Stimulated activated naive CD8-positive, alpha-beta T cell treated with anti-CD3 and anti-CD28 coated beads, Interleukin-15, amount 100 ng/mL, for 72 hours (primary cell): ENCODE measurements at places on chromosomes 6 and 20.

DNA sequence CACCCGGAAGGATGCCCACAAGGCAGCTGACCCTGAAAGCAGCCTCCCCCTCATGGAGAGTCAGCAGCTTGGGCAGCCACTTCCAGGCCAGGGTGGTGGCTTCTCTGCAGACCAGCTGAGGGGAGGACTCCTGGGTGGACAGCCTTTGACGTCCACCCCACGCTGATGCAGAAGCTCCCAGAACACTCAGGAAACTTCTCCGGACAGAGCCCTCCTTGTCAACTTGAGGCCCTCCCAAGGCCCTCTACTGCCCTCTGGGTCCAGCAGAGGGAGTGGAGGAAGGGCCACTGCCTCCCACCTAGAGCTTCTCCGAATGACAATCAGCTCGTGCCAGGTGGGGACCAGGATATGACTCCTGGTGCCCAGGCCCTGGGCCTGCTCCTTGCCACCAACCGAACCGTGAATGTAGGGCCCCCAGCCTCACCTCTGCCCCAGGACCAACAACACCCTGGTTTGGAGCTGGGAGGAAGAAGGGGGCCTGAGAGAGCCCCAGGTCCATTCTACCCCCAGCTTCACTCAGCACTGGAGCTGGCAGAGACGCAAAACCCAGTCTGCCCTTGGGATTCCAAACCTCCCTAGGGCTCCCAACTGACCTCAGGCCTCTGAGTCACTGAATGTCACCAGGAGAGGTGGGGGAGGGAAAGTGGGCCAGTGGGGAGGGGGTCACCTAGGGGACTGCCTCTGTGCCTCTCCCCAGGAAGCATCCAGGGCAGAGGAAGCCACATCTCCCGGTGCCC lies 10.9 kb upstream of the SLC22A7 start:
- no peak for DNase-seq

GRCh38 chr6:156840606-156841005 lies 63.4 kb downstream of the ARID1B start:
- no peak for DNase-seq

GRCh38 chr20:5834436-5835005 lies 84.3 kb downstream of the SHLD1 start:
- DNase-seq, result no peak

GRCh38 chr6:53673162-53673727 lies 7.7 kb upstream of the KLHL31 start:
- no peak for DNase-seq

DNA sequence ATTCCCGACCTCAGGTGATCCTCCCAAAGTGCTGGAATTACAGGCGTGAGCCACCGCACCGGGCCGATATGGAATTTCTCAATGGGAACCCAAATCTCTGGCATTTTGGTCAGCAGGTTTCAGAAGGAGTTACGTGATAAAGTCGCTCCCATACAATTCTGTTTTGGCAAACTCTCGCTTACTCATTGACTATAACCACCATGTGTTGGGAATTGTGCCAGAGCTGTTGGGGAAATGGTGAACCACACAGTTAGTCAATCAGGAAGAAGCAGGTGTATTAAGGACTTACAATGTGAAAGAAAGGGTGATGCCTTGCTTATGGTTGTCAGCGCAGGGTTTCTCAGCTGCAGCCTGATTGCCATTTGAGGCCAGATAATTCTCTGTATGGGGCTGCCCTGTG lies 410.5 kb downstream of the QKI start:
- DNase-seq, result no peak

DNA sequence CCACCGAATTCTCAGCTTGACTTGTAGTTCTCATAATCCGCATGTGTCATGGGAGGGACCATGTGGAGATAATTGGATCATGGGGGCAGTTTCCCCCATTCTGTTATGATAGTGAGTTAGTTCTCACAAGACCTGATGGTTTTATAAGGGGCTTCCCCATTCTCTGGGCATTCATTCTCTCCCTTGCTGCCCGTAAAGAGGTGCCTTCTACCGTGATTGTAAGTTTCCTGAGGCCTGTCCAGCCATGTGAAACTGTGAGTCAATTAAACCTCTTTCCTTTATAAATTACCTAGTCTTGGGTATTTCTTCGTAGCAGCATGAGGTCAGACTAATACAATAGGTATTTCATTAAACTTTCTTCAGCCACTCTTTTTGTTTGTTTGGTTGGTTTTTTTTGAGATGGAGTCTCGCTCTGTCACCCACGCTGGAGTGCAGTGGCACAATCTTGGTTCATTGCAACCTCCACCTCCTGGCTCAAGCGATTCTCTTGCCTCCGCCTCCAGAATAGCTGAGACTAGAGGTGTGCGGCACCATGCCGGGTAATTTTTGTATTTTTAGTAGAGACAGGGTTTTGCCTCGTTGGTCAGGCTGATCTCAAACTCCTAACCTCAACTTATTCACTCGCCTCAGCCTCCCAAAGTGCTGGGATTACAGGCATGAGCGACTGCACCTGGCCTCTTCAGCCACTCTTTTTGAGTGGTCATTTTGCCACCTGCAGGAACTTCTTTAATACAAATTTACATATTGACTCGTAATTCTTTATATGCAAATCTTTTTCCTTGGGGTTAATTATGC lies 36.3 kb downstream of the GSTA2 start:
- no peak for DNase-seq

GRCh38 chr20:62404112-62404665 lies 2.9 kb downstream of the CABLES2 start:
- no peak for DNase-seq

DNA sequence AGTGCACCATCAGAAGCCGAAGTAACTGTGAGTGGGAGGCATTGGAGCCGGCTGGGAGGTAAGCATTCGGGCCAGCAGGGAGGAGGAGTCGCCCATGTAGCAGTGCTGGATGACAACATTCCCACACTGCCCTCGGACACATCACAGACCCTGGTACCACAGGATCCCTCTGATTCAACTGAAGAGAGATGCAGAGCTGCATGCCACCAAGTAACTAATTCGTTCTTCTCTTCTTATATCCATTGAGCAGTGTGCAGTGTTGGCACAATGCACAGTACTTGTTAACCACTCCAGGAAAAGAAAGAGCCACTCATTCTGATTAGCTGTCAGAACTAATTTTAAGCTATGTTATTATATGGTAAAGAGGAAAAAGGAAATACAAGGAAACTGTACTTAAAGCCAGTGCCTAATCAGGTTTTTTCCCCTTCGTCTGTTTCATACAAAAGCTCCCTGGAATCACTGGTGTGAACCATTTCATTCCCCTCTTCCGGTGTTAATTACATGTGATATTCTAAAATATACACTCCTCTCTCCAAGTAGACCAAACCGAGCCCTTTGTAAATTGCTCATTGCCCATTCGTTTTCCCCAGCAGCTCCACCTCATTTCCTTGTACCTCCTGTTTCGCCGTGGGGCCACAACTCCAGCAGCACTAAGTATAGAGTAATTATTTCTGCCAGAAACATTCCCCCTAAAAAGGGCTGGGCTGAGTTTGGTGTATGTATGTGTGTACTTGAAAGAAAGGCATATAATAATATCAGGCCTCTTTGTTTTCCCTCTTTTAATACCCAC lies 32.4 kb upstream of the ADTRP start:
- no peak for DNase-seq

DNA sequence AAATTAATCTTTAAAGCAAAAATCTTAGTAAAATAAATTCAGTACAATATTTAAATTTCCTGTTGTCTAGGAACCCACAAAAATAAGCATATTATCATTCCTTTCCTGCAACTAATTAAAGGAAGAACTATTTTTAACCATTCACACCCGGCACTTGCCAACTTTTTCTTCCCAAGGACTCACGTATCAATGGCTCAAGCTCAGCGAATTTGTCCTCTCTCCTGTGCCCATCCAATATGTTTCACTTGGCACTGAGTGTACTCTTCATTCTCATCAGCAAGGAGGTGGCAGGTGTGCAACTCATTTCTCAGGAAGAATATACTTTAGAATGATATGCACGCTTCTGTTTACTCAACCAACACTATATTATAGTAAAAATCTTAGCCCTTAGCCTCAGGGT lies 419.4 kb downstream of the C6orf118 start:
- no peak for DNase-seq

DNA sequence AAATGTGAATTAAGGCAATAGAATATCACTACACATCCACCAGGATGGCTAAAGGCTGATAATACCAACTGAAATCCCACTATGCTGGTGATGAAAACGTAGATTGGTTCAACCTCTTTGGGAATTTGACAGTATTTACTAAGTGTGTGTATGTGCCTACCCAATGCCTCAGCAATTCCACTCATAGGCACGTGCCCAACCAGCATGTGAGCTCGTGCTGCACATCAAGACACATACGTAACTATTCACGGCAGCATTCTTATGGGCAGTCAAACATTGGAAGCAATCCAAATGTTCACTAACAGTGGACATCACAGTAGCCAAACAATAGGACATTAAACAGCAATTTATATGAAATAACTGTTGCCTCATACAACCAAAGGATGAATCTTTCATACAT lies 15.7 kb upstream of the AFDN start:
- DNase-seq, result no peak

DNA sequence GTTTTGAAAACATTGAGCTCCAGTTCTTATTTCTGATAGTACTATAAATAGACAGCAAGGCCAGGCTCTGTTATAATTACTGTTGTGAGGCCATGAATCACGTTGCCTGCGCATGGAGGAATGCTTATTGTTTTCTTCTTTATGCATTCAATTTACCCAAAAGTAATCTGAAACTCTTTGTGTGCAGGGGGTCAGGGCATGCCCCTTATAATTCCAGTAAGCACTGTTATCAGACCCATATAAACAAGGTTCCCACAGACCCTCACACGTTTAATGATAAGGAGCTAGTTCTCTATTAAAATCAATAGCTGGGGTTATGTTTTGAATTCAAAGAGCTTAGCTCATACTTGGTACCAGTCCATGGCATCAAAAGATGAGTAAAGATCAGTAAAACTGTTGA lies 174.8 kb upstream of the ARG1 start:
- DNase-seq, result no peak

DNA sequence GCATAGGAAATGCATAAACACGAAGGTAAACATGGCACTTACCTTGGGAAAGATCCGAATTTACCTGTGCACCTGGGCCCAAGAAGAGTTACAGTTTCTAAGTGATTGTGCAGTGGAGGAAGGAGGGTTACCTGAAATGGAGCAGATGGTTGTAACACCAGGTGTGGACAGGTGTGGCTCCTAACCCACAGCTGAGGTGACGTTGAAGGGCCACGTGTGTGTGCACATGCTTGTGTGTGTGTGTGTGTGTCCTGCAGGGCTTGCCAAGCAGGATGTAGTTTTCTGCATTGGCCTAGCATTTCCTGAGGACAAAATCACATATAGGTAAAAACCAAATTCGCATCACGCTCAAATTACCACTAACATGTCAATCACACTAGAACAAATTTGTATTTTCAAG lies 240.8 kb downstream of the ANKRD60 start:
- DNase-seq, result no peak

DNA sequence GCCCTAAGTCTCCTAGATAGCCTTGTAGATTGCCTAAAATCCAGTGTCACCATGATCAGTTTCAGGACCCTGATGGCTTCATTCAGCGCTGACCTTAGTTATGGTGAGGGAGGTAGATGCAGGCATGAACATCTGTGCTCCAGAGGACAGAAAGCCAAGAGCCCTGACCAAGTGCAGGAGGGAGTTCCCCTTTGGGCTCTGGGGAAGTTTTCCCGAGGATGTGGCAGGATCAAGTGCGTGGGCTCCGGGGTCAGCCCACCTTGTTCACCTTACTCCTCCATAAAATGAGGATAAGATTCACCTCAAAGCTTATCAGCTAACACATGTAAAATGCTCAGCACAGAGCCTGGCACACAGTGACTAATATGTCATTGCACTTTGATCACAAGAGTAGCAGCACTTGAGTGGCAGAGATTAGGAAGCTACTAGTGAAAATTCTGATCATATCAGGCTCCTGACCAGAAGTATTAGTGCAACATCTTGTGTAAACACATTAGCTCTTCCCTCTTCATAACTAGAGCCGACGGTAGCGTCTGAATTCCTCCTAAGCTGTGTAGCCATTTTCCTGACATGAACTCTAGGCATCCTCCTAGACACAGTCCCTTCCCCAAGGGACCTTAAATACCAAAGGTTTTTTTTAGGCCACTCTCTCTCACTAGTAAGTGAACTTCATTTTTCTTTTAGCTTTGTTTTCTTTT lies 125.2 kb downstream of the SULF2 start:
- no peak for DNase-seq

DNA sequence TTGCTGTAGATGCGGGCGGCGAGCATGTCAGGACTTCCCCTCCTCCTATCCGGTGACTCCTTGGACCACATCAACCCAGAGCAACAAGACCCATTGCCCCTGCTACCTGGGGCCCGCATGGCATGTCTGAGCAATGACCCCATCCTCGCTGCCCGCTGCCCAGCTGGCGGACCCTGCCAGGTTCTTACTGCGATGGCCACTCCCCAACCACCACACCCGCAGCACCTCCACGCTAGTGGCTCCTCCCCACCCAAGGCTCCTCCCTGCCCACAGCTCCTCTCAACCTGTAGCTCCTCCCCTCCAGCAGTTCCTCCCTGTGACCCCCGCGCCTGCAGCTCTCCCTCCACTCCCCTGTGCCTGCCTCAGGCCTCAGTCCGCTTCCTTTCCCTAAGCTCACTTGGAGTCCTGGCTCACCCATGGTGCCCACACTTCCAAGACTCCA lies 17.6 kb upstream of the SERPINB9 start:
- no peak for DNase-seq

DNA sequence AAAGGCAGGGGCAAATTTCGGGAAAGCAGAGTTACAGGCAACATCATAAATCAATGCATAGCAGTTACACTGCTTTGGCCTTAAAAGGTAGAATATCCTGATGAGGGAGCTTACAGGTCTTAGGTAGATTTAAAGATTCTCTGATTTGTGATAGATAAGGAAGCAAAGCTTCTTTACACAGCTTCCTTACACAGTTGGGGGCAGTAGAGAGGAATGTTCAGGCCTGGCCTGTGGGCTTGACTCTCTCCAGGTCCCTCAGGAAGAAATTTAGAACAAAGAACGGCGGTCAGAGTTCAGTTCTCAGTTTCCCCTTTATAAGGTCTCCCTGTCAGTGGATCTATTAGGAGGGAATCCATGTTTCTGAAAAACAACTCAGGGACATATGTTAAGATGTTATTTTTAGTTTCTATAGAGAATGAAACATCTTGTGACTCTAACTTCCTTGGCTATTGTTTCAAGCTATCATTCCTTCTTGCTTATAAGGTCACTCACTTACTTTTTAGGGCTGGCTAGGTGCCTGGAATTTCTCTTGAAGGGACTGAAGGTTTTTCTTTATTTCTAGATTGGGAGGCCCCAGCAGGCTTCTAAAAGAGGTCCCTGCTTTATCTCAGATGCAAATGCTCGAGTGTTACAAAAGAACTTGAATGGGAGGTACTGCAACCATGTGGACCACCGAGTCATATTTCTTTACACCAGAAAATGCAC lies 11.8 kb downstream of the HLA-B start:
- DNase-seq, result no peak

- no peak for DNase-seq
Measured at GRCh38 chr20:15375836-15376235, 1038.4 kb upstream of the FLRT3 start.

GRCh38 chr6:137950581-137950980 lies 83.5 kb downstream of the TNFAIP3 start:
- DNase-seq, result no peak

DNA sequence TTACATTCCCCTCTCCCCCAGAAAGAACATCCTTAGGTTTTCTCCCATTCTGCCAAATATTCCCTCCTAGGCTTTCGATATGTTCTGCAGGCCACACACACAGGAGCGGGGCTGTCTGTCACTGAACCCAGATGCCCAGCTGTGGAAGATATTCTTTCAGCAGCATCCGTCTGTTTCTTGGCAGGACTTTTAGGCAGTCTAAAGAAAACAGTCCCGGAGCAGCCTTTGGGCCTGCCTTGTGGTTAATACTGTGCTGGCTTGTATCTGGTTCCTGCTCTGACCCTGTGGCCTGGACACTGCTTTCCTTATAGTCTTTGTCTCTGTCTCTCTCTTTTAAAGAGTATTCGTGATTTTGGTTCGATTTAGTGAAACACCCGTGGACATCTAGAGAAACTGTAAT lies 94.6 kb upstream of the SUPT3H start:
- DNase-seq, result no peak
